ENCODE measurements at places on chromosomes 7 and 10.
A peak's percentile ranks its signal among the peaks of the same experiment; 100 is the strongest.

GRCh38 chr7:157715071-157715937 lies 378.5 kb downstream of the DNAJB6 start:
- DNase-seq = no peak

DNA sequence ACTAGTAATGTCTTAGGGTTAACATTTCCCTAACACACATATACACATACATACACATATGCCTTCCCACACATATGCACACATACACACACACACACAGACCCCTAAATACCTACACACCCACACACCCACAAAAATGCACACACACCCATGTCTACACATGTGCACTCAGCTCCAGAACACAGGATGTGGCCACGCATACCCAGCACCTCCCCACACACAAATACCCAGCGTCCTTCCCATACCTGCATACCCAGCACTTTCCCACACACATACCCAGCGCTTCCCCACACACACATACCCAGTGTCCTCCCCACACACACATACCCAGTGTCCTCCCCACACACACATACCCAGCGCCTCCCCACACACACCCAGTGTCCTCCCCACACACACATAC lies 534.9 kb downstream of the DNAJB6 start:
- no peak for DNase-seq

- DNase-seq = no peak
Observed at GRCh38 chr10:22222236-22223190, 4.7 kb upstream of the EBLN1 start.

GRCh38 chr7:87413029-87413428 lies 62.5 kb downstream of the ABCB4 start:
- DNase-seq = no peak

GRCh38 chr7:111392294-111392693 lies 170.0 kb downstream of the IMMP2L start:
- DNase-seq = no peak

DNA sequence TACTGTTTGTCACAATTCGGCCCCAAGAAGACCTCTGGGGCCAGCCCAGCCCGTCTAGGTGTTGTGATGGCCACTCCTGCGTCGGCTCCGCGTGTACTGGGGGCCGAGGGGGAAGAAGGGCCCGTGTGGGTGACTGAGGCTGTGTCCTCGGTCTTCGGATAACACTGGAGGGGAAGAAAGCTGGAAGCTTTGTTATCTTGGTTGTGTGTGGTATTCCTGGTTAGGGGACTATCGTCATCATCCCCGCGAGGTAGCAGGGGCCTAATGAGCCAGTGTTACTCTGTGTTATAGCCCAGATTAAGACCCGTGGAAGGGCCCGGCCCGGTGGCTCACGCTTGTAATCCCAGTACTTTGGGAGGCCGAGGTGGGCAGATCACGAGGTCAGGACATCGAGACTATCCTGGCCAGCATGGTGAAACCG lies 854 bp downstream of the MTG1 start:
- DNase-seq = no peak

GRCh38 chr10:130719448-130719752 lies 583.2 kb downstream of the GLRX3 start:
- DNase-seq = no peak

- DNase-seq = no peak
Observed at GRCh38 chr7:1022801-1023465, 21.4 kb upstream of the GPR146 start.

DNA sequence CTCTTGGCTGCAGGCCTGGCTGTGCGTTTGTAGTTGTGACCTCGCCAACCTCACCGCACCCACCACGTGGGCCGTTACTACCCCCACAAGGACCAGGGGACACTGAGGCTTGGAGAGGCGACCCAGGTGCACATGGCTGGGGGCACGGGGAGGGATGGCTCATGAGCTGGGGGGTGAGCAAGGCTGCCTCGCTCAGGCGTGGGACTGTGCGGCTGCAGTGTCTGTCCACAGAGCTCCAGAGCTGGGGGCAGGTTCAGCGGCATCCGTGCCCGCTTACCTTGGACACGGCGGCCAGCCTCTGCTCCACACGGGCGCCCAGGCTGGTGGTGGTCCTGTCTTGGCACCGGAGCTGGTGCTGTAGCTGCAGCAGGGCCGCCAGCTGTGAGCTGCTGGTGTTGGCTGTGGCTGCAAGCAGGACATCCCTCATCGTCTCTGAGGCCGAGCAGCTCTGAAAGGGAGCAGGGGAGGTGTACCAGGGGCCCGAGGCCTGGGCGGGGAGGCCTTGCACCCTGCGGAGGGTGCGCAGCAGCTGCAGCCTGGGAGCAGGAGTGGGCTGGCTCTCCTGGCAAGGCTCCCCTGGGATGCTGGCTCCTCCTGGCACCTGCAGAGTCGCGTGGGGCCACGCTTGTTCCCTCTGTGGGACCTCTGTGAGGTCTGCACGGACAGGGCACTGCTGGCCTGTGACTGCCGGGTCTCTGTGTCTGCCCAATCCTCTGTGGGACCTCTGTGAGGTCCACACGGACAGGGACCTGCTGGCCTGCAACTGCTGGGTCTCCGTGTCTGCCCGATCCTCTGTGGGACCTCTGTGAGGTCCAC lies 60.0 kb upstream of the NKX6-2 start:
- no peak for DNase-seq

DNA sequence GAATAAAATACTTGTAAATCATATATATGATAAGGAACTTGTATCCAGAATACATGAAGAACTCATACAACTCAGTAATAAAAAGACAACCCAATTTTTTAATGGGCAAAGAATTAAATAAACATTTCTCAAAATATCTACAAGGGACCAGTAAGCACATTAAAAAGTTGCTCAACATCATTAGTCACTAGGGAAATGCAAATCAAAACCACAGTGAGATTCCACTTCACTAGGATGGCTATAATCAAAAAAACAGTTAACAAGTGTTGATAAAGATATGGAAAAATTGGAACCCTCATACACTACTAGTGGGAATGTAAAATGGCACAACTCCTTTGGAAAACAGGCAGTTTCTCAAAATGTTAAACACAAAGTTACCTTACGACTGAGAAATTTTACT lies 40.3 kb upstream of the YAE1 start:
- DNase-seq = no peak

DNA sequence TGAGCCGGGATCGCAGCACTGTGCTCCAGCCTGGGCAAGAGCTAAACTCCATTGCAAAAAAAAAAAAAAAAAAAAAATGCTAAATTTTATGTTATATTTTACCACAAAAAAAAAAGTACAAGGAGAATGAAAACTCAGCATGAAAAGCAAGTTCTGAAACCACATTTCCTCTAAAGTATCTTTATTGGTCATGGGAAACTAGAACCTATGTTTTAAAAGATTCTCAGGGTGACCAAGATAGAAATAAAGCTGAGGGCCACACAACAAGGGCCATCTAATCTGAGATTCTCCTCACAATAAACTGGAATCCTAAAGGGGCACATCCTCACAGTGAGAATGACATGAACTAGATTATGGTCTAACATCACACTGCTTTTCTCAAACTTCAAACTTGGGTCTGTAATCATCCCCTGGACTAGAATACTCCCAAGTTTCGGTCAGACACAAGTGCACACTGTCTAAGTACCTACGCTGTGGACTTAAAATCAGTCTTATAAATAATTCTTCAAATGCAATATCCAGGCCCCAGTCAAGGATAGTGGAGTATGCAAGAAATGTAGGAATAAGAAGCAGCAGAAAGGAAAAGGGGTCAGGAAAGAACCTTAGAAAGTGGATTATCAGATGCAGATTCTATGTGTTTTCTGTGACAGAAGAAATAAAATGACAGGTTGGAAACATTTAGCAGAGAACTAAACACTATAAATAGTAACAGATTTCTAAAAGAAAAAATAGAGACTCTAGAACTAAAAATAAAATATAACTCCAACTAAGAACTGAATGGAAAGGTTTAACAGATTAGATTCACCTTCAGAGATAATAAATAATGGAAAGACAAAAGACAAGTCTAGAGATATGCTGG lies 49.9 kb downstream of the COA1 start:
- DNase-seq = no peak

DNA sequence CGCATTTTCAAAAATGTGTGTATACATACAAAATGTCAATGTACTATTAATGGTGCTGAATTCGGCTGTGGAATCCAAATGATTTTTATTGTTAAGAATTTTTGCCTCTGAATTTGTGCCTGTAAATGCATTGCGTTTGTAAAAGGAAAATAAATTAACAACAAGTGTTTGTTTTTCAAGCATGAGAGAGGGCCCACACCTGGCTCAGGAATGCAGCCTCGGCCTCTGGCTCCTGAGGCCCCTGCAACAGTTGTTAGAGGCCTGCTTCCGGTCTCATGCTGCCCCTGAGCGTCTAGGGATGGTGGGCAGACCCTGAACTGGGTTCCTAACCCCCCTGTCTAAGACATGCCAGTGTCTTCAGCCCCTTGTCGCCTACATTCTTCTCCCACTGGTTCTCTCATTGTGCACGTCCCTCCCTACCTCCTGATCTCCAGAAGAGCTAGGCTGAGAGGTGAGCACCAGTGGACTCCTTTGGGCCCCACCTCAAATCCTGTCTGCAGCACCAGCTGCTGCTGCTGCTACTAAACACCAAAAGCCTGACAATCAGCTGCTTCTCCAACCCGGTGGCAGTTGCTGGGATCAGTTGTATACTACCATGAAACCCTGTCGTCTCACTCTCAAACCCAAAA lies 1.9 kb upstream of the BTBD16 start:
- DNase-seq = no peak

DNA sequence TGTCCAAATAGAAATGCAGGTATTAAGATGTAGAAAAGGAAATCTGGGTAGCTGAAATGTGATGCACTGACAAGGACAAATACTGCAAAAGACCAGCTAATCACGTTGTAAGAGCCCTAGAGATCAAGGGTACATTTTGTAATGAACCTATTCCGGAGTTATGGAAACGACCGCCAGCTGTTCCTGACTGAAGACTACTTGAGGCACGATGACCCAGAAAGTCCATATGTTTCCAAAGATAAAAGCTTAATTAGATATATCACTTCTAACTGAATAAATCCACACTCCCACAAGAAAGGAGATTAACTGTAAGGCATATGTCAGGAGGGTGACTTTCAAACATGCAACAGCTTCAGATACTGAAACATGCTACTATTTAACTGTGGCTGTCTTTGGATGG lies 253.5 kb downstream of the NSUN6 start:
- DNase-seq = no peak

- no peak for DNase-seq
Observed at GRCh38 chr7:82209179-82209747, 234.3 kb downstream of the CACNA2D1 start.

DNA sequence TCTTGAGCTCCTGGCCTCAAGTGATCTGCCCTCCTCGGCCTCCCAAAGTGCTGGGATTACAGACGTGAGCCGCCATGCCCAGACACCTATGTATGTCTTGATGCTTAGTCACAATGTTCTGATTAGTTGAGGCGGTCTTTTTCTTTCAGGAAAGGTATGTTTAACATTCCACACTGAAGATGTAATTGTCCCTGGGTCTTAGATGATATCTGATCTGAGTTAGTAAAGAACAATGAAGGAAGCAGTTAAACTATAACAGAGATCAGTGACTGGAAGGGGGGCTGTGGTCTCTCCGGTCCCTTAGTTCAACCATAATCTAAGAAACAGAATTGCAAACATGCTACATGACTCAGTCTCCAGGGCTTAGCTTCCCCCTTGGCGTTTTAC lies 31.5 kb upstream of the SH2D4B start:
- no peak for DNase-seq

DNA sequence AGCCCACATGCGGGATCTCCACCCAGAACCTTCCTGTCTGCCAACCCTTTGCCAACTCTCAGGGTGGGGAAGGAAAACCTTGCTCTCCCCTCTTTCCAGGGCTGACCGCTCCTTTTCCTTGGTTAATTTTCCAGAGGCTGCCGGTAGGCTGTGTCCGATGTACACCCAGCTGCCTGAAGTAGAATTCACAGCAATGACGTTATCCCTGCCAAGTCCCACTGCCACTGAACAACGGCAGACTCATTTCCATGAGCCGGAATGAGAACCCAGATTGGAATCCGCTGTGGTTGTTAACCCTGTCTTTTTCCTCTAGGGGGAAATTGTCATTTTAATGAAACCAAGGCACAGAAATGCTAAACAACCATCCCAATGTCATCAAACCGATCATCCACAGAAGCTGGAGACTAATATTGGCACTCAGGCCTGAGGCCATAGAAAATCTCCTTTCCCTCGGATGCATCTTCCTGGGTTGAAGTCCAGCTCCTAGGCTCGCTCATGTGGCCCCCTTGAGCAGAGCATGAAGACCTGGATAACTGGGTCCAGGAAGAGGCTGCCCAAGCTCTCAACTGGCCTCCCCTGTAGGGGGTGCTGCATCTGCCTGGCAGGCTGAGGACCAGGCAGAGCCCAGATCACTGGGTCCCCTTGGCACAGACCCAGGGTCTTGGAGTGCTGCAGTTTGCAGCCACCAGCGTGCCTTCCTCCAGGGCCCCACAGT lies 30.4 kb downstream of the KLRG2 start:
- peak; percentile 45 for DNase-seq

GRCh38 chr7:2572101-2572842 lies 13.5 kb downstream of the IQCE start:
- no peak for DNase-seq

DNA sequence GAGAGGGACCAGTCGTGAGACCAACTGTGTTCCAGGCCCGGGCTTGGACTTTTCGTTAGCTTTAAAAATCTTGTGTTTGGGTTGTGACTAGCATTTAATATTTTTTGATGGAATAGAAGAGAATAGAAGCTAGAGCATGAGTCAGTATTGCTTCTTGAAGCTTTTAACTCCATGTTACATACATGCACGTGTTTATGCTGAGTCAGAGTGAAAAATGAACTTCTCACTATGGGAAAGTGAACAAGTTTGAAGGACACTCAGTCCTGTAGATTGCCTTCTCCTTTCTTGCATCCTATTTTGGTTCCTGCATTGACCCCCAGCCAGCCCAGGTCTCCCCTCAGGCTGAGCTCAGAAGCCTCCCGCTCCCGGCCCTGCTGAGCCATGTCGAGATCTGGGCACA lies 31.8 kb downstream of the GHRHR start:
- DNase-seq = no peak

DNA sequence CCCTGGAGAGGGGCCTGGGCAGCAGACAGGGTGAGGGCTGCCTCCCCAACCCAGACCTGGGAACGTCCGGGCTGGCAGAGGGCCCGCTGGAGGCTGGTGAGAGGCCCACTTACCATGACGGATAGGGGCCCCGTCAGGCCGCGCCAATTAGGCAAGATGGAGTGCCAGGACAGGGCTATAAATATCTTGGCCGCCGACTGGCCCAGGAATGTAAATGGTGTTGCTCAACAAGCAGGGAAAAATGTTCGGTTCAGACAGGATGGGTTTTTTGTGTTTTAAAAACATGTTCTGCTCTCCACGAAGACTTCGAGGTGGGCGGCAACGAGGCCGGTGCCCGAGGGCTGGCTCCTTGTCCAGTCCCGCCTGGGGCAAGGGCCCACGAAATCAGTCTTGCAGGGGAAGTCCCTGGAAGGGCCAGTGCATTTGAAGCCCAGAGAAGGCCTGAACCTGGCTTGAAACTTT lies 35.8 kb upstream of the ELN start:
- no peak for DNase-seq

- no peak for DNase-seq
Observed at GRCh38 chr10:110560012-110560411, 7.5 kb upstream of the SMC3 start.

DNA sequence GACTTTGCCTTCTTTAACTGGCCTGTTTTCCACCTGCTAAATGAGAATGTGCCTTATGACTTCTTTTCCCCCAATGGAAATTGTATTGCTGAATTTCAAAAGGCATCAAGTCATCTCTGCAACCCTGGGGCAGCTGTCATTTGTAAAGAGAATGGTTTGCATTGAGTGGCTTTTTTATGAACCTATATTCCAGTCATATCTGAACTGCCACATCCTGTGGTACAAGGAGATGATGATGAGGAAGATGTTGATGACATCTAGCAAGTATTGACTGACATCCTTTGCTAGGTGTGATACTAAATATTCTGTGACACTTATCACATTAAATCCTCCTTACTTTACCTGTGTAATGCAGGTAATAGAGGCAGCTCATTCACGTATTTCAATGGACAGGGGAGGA lies 88.3 kb upstream of the KIAA1217 start:
- no peak for DNase-seq
